Activated T-helper 1 cell treated with Interleukin-2 at 50 U/mL for 16 hours (primary cell): ENCODE measurements at places on chromosomes 12 and 14.

GRCh38 chr12:11731455-11731854 is 82.0 kb downstream of the ETV6 start:
- no peak for DNase-seq

DNA sequence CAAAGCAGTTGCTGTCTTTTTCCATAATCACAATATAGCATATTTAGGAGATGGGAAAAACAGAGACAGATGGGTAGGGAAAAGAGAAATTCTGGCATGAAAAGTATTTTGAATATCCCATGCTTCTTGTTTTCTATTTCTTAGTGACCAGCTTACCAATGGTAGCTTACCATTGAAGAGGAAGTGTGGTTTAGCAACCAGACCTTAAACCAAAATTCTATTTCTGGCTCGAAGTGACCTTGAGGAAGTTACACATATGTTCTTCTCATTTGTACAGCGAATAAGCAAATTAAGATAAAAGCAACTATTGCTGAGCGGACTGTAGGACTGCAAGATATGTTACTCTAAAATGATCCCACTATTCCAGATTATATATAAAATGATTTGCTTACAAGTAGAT is 82.9 kb downstream of the FGD4 start:
- no peak for DNase-seq

DNA sequence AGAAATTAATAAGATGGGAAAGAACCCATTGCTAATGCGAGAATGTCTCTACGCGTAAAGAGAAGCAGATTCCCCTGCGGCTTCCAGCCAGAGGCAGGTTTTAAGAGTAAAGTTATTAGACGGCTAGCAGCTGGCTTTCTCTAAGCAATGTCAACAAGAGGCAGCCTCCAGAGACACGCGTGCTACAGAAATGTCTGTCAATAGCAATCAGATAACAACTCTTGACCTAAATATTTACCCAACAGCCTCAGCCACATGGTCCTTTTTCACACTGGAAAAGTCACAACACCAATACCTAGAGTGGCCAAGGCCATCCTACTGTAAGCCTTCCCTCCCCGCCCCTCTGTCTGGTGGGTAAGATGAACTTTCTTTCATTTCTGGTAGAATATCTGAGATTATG is 146.0 kb upstream of the SFSWAP start:
- DNase-seq, result no peak

DNA sequence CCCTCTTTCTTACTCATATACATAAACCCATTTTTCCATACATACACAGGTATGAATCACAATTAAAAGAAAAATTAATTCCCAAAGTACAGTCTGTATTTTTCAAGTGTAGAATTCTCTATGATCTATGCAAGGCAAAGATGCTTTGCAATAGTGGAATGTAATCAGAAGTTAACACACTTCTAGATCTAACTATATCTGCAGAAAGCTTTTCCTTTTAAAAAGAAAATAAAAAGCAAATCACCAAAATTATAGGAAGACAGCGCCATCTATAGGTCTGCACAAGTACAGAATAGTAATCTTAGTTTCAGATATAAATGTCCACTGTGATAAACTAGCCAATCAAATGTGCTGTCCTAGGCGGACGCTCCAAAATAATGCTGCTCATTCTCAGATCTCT is 22.0 kb downstream of the SLC25A21 start:
- no peak for DNase-seq

DNA sequence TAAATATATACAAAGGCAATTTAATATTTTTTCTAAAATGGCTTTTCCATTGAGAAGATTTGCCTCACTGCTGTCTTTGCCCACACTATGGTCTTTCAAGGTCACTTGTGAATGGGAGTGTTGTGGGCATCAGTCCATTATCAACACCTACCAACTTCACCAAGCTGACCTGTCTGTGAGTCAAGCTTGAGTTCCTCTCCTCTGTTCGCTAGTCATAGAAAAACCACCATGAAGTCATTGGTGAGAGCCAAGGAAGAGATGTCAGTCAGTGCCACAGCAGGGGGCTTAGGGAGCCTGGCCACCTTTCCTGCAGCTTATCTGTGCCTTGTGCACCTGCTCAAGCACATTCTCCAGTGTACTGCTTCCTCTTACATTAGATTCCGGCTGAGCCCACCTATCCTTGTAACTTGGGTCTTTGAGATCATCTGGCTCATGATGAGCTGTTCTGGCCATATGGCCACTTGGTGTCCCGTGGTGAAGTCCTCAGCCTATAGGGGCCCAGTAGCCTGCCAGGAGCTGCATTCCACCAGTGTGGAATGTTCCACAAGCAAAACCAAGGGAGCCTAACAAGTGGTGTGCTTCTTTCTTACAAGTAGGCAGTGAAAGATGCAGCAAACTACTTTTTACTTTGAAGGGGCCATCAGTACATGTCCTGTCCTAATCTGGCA is 80.8 kb upstream of the C12orf71 start:
- no peak for DNase-seq

- DNase-seq, result no peak
These were observed 10.2 kb upstream of the CPNE8 start for GRCh38 chr12:38915429-38916182.
